ENCODE measurements at places on chromosomes 12 and 14.
A peak's percentile ranks its signal among the peaks of the same experiment; 100 is the strongest.

DNA sequence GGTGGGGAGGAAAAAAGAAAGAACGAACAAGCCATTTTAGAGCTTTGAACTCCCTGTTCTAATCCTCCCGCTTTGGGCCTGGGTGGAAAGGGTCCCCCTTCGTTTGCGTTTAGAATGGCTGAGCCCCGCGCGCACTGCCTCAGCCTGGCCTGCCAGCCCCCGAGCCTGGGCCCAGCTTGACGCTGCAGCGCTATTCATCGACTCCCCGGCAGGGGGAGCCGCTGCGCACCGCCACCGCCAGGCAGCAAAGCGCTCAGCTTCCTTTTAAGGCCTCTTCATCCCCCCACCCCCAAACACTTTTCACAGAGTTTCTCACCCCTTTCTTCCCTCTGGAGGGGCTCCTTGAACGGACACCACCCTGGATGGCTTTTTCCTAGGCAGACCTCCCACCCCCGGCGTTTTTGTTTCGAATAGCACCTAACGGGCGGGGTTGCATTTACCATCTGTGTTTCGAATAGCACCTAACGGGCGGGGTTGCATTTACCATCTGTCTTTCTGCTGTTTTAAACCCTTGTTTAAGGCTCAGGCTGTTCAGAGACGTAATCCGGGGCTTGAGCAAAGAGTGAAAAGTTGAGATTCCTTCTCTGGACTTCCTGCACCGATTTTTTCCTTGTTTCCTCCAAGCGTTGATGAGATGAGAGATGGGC lies 56.4 kb upstream of the PIWIL1 start:
- DNase-seq = peak; percentile 11

- DNase-seq = no peak
Observed at GRCh38 chr12:53453953-53454640, 2.2 kb downstream of the PCBP2 start.

GRCh38 chr12:96786791-96787190 lies 120.3 kb upstream of the NEDD1 start:
- DNase-seq = no peak

- DNase-seq = peak; percentile 38
Observed at GRCh38 chr14:69571449-69572029, 3.1 kb downstream of the CCDC177 start.

DNA sequence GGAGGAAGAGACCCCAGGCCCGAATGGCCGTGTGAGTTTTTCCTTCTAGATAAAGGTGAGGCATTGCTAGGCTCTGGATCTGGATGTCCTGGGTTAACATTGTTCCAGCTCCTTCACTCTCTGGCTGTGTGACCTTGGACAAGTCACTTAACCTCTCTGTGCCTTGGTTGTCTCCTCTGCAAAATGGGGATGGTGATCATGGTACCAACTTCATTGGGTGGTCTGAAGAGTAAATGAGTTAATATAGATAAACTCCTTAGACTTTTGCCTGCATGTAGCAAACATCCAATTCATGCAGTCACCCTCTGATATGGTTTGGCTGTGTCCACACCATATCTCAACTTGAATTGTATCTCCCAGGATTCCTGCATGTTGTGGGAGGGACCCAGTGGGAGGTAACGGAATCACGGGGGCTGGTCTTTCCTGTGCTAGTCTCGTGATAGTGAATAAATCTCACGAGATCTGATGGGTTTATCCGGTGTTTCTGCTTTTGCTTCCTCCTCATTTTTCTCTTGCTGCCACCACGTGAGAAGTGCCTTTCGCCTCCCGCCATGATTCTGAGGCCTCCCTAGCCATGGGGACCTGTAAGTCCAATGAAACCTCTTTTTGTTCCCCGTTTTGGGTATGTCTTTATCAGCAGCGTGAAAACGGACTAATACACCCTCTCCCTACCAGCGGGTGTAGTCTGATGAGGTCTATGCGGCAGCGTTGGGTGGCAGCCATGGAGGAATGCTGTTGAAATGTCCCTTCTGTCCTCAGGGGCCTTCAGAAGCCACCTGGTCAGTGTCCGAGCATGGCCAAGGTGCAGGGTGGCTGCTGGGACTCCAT lies 256.1 kb downstream of the GLT1D1 start:
- no peak for DNase-seq

DNA sequence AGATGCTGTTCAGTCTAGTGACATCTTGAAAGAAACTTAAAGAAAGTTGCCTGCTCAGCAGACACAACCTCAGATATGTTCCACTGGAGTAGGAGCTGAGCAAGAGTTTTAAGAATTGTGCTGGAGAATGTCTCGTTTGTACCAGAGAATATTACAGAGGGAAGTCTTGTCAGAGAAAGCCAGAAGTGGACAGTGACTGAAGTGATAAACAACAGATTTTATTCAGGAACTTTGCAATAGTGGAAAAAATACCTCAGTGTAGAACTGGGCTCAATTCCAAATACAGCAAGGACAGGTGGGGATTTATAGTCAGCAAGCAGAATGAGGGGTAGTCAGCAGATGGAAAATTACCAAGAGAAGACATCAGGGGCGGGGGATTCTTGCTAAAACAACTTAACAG lies 18.6 kb downstream of the ZDHHC17 start:
- no peak for DNase-seq

- DNase-seq = peak; percentile 6
Observed at GRCh38 chr14:72476657-72477499, 417.0 kb downstream of the DPF3 start.

DNA sequence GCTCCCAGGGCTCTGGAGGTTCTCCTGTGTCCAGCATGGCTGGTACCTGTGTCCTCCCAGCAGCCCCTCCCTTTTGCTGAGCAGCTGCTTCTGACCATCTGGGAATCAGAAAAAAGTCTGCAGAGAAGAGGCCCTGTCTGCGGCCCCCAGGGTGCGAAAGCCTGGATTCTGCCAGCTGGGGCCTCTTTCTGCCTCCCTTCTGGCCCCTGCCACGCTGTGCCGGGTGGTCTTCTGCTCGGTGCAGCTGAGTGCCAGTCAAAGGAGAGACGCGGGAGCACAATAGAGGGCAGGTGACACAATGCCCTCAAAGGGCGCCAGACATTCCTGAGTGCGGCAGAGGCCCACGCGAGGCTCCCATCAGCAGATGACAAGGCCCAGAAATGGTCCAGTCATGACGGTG lies 12.6 kb downstream of the BTBD6 start:
- no peak for DNase-seq

DNA sequence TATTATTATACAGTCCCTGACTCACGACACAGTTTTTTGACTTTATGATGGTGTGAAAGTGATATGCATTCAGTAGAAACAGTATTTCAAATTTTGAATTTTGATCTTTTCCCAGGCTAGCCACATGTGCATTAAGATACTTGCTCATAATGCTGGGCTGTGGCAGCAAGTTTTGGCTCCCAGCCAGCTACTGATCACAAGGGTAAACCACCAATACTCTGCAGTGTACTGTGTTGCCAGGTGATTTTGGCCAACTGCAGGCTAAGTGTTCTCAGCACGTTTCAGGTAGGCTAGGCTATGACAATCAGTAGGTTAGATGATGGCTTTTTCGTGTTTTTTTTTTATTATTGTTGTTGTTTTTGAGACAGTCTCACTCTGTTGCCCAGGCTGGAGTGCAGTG lies 69.4 kb upstream of the ACTN1 start:
- DNase-seq = peak; percentile 42

GRCh38 chr12:578748-579419 lies 84.4 kb downstream of the NINJ2 start:
- peak; percentile 29 for DNase-seq

GRCh38 chr12:9797722-9798619 lies 29.3 kb upstream of the KLRF1 start:
- peak; percentile 64 for DNase-seq

DNA sequence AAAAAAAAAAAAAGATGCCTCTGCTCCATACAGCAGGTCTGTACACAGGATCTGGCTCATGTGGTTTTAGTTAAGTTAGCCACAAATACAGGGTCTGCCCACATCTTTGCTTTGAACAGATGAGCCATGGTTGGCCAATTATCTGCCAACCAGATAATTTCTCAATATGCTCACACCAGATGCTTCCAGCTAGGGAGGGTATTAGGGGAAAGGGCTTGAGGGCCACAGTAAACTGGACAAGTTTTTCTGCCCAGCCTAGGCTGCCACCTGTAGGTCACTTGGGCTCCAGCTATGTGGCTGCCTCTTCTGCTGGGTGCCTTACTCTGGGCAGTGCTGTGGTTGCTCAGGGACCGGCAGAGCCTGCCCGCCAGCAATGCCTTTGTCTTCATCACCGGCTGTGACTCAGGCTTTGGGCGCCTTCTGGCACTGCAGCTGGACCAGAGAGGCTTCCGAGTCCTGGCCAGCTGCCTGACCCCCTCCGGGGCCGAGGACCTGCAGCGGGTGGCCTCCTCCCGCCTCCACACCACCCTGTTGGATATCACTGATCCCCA lies 776 bp downstream of the RDH5 start:
- peak; percentile 34 for DNase-seq

DNA sequence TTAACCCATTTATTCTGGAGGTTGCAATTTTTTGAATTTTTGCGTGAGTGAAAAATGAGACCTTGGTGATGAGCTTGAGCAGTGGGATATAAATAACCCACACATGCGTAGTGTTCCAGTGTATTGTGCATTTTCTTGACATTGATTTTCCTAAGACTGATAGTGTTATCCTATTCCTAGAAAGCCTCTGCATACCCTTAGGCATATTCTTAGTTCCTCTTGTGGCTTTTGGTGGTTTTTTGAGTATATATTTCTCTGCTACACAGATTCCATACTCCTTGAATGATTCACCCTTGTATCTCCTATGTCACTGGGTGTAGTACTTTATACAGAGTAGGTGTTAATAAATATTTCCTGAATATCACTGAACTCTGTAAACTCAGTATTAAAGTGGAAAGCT lies 363.4 kb upstream of the PDE3A start:
- DNase-seq = no peak

DNA sequence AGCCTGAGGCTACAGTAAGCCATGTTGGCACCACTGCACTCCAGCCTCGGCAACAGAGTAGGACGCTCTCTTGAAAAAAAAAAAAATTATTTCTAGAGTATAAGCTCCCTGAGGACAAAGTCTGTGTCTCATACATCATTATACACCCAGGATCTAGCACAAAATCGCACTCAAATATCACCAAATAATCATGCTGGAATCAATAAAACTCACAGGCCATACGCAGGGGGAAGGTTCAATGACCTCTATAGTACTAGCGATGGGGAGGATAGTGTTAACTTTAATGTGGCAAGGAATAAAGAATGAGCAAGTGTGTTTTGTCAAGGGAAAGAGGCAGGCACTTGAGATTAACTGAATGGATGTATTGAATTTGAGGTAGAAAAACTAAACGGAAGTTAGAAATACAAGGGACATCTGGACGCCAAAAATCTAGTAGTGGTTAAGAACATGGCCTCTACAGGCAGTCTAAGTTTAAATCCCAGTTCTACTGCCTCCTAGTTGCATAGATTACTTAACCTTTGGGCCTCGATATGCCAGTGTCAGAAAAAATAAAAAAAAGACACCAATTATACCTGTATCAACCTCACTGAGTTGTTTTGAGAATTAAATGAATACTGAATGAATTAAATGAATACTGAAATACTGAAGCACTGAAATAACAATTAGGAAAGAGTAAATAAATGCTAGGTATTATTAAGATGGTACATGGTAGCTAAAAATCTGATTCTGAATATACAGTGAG lies 4.4 kb upstream of the AP4S1 start:
- no peak for DNase-seq

DNA sequence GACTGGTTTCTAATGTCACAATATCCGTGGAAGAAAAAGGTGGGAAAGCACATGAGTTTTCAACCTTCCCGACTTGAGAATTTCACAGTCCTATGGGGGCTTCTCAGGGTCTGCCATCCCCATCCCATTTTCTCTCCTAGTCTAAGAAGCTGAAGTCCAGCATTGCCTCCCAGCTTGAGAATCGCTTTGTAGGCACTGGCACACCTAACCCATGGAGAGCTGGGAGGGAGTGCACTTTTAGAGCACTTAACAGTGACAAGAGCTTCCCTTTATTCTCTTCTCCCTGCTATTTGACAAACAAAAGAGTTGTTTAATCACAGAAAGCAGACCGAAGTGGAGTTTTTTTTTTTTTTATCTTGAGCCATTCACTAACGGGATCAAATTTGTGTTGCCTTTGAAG lies 22.8 kb upstream of the SRRM4 start:
- no peak for DNase-seq

DNA sequence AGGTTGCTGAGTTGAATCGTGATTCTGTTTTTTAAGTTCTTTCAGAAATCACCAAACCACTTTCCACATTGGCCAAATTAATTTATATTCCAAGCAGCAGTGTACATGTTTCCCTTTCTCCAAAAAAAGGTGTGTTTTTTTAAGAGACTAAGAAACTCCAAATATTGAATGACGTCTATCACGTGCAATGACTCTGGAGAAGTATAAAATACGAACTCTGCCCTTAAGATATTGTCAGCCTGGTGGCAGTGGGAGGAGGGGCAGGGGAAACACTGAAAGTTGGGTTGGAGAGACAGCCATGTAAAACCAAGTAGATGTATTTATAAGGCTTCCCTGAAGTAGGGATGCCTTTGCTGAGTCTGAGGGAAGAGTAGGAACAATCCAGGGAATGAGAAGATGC lies 50.1 kb upstream of the DHRS4 start:
- no peak for DNase-seq

- DNase-seq = no peak
Observed at GRCh38 chr12:2057795-2058408, 5.1 kb downstream of the CACNA1C start.

DNA sequence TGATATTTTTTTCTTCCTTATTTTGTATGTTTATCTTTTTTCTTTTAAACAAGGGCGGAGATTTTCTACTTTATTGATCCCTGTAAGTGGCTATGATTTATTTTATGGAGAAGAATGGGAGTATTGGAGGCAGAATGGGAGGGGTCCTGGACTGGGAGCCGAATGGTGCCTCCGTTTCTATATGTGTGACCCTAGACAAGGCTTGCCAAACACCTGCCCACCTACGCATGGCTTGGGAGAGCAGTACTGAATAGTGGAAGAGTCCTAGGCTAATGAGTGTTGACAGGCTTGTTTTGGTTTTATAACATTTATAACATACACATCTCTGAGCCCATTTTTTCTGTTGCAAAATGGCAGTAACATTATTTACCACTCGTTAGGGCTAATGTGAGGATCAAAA lies 29.0 kb downstream of the STK38L start:
- DNase-seq = no peak

DNA sequence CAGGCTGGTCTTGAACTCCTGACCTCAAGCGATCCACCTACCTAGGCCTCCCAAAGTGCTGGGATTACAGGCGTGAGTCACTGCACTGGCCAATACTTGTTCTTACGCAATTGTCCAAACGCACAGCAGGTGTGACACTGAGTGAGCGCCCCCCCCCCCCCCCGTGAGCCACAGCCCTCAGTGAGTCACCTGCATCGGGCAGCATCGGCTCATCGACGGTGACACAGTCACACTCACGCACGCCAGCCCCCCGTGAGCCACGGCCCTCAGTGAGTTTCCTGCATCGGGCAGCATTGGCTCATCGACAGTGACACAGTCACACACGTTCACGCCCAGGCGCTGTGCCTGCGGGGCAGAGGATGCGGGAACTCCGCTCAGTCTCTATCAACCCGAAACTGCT lies 42.5 kb downstream of the GALNT9 start:
- no peak for DNase-seq

GRCh38 chr12:112489456-112489855 lies 70.7 kb downstream of the PTPN11 start:
- DNase-seq = no peak

- no peak for DNase-seq
Observed at GRCh38 chr14:33369972-33370371, 431.3 kb downstream of the NPAS3 start.

Measured in erythroblast (primary cell).